ENCODE measurements at places on chromosomes 11 and 22.

- DNase-seq, result no peak
These were observed 387.4 kb upstream of the CADM1 start for GRCh38 chr11:115891581-115891980.

GRCh38 chr11:80163011-80163410, 722.2 kb upstream of the TENM4 start:
- no peak for DNase-seq

- no peak for DNase-seq
These were observed 62.6 kb upstream of the SLC6A5 start for GRCh38 chr11:20536784-20537183.

DNA sequence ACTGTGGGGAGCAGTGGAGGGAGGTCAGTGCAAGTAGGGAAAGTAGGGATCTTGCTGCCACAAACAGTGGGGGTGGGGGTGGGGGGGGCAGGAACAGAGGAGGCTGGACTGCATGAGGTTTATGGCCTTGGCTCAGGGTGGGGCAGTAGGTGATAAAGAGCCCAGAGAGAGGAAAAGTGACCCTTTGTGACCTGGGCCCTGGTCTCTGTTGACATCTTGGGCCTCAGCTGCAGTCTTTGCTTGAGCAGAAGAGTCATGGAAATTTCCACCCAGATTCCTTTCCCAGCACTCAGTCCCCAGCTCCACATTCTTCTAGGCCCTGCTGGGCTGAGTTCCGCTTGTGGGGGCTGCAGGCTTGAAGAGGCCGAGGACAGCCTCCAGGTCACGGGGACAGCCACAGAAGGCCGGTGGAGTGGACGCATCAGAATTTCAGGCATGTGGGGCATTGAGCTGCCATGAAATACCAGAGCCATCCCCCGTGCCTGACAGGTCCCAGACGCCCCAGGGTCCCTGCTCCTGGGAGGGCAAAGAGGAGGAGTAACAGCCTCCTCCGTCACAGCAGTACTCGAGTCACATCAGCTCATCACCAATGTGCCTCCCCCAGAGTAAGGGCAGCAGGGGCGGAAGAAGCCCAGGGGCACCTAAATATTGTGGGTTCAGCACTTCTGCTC, 9.7 kb upstream of the MALAT1 start:
- DNase-seq, result no peak

DNA sequence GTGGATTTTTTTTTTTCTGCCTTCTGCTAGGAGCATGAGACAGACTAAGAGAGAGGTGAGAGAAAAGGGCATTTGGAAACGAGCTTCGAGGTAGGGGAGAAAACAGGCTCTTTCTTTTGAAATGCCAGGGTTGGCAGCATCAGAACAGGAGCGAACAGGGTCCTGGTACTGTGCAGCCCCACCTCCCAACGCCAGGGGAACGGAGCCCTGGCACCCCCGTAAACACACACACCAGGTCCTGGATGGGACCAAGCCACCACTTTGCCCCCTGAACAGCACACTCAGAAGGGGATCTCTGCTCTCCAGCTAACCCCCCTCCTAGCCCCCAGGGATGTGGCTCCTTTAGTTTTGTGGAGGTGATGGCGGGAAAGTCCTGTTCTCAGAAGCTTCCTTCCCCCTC, 127.1 kb downstream of the CTTN start:
- peak; percentile 21 for DNase-seq

GRCh38 chr11:123233280-123233974, 38.4 kb upstream of the CLMP start:
- no peak for DNase-seq

GRCh38 chr11:24082241-24082640, 414.6 kb upstream of the LUZP2 start:
- DNase-seq, result no peak

GRCh38 chr11:17401316-17401715, 12.9 kb upstream of the KCNJ11 start:
- peak; percentile 25 for DNase-seq

DNA sequence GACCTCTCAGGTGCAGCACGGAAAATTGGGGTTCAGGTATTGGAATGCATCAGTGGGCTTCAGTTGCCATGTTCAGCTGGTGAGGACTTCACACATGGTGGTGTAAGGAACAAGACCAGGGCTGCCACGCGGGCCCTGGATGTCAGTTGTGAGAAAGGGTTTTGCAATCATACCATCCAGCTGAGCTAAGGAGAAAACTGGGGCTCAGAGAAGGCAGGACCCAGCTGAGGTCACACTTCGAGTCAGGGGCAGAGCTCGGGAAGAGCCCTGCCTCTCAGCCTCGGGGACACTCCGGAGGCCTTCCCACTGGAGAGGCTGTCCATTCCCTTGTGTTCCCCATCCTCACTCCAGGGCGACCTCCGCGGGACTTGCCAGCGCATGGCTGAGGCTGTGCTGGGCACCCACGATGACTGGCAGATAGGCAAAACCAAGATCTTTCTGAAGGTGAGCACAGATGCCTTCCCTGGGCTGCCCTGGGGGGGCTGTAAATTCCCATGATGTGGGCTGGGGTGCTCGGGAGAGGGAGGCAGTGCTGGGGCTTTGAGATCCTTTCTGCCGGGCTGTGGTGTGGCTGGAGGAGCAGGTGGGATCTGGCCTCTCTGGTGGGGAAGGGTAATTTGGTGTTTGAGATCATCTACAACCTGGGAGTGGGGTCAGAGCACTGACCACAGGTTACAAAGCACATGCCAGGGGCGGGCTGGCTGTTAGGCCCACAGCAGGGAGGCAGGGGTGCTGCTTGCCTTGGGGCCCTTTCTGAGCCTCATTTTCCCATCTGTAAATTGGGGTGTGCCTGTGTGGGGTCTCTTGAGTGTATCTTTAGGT, 47.2 kb downstream of the MYO7A start:
- DNase-seq, result no peak

DNA sequence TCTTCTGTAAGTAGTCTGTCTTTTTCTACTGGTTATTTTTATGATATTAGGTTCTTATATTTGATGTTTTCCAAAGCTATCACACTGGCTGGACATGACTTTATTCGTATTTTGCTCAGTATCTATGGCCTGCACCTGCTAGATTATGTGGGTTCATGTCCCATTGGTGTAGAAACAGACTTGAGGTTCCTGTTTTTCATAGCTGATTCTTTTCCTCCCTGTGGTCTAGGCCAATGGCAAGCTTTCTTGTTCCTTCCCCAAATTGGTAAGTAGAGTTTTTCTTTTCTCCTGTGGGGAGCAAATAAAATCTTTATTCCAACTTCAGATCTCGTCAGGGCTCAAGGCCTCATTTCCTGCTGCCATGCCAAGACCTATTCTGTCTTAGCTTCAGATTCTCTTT, 30.2 kb upstream of the SWAP70 start:
- DNase-seq, result no peak

DNA sequence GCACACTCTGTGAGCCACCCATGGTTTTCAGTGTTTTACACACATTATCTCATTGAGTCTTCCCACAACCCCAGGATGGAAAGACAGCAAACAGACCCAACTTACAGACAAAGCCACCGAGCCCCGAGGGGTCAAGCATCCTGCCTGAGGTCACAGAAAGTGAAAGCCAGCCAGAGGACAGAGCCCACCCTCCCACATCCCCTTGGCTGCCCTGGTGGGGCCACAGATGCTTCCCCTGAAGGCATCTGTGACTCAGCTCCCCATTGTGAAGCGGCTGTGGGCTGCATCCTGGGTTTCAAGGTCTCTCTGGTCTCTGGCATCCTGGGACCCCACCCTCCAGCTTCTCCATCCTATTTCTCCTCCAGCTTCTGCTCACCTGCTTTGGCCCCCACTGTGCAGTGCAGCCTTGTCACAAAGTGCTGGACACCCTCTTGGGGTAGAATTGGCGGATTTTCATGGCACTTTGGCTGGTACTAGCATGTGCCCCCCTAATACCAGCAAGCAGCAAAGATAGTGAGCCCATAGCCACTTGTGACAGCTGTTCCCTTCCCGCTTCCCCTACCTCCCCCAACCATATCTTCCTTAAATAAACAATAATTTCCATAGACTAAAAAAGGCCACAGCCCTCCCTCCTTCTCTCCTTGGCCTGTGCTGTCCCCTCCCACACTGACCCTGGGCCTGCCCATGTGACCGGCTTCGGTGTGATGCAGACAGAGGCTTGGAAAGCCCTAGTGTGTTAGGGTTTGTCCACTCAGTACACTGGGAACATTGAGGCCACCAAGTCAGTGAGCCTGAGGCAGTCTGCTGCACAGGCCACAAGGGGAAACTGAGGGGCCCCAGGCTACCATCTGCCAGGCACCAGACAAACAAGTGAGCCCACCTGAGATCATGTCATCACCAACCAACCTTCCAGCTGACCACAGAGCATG, 53.9 kb upstream of the SHISAL1 start:
- peak; percentile 33 for DNase-seq

- DNase-seq, result no peak
These were observed 58.7 kb downstream of the ZNF280B start for GRCh38 chr22:22449819-22450218.

- no peak for DNase-seq
These were observed 1035.3 kb downstream of the NTM start for GRCh38 chr11:132405728-132406127.

- no peak for DNase-seq
These were observed 35.3 kb downstream of the MACROD1 start for GRCh38 chr11:64130618-64131017.

GRCh38 chr11:128496692-128497060, 90.7 kb downstream of the ETS1 start:
- DNase-seq, result no peak

GRCh38 chr11:31687861-31688260, 123.3 kb downstream of the PAX6 start:
- DNase-seq, result no peak

- DNase-seq, result no peak
These were observed 8.8 kb upstream of the KLHL35 start for GRCh38 chr11:75441804-75442132.

- no peak for DNase-seq
These were observed 91.7 kb upstream of the SHISAL1 start for GRCh38 chr22:44404341-44405020.

DNA sequence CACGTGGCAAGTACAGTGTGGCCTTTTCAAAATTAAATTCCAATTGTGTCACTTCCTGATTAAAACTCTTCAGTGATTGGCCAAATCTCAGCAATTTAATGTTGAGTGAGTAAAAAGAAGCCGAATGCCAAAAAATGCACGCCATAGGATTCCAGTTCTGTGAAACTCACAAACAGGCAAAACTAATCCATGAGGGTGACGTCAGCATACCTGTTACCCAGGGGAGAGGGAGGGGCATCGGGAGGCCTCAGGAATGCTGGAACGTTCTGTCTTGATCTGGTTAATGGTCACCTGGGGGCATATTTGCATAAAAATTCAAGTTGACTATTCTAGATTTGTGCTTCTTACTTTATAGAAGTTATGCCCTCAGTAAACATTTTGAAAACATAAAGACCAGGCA, 39.9 kb upstream of the RAB1B start:
- no peak for DNase-seq

GRCh38 chr11:127143251-127143650, 142.7 kb upstream of the KIRREL3 start:
- DNase-seq, result no peak

DNA sequence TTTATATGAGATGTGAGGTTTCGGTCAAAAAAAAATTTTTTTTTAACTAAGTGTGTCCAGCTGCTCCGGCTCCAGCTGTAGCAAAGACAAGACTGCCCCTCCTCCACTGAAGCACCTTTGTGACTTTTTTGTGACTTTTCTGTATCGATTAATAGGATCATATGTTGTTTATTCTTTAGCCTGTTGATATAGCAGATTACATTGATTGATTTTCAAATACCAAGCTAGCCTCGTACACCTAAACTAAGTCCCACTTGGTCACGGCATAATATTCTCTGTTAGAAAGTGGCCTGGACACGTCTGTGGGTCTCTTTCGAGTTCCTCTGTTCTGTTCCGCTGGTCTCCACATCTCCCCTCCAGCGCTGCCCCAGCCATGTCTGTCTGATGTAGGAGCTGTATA, 126.8 kb downstream of the IGLL1 start:
- DNase-seq, result no peak

DNA sequence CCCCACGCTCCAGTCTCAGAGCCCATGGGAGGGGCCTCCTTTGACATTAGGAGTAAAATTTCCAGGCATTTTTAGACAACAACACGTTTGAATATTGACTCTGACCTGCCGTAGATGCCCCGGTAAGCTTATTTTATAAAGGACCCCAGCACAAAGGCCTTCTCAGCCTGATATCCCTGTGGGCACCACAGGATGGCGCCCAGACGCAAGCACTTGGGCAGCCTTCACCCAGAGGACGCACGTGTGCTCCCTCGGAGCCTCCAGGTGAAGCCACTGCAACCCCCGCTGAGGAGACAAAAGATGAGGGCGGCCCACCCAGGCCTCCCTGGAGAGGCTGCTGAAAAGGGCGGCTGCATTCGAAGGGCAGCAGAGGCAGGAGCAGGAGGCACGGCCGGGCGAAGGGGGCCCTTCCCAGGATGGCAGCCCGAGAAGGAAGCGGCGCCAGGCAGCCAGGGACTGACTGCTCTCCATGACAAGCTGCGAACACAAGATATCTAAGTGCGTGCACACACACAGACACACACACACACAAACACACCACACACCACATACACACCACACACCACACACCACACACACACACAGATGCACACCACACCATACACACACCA, 15.2 kb upstream of the TH start:
- no peak for DNase-seq

- DNase-seq, result peak; percentile 47
These were observed 1335.9 kb downstream of the TBC1D22A start for GRCh38 chr22:48098243-48098920.

DNA sequence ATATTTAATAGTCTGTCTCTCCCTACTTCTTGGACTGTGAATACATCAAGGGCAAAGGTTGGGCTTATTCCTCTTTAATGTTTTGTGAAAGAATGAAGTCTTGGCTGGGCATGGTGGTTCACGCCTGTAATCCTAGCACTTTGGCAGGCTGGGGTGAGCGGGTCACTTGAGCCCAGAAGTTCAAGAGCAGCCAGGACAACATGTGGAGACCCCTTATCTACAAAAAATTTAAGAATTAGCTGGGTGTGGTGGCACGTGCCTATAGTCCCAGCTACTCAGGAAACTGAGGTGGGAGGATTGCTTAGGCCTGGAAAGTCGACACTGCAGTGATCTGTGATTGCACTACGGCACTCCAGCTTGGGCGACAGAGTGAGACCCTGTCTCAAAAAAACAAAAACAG, 20.2 kb downstream of the RNF121 start:
- DNase-seq, result no peak

DNA sequence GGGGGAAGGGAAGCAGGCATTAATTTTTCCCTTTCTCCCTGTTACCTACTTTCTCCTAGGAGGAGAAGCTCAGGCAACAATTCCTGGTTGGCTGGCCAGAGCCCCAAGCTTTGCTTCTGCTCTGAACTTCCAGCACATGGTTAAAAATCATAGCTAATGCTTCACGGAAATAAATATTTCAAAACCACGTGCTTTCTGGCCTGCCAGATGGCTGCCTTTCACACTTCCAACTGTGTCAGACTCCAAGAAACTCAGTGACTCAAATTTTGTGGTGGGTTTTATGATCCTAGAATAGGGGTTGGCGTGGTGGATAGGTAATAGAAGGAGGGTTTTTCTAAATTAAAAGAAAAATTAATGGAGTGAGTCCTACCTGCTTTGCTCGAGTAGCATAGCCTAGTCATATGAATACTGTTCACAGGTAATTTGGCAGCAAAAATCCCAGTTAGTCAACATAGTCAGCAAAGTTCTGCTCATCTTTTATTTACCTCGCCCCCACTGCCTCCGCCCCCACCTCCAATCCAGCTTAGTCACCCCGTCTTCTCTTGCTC, 58.6 kb downstream of the SC5D start:
- DNase-seq, result no peak

- DNase-seq, result no peak
These were observed 63.9 kb downstream of the ELFN2 start for GRCh38 chr22:37363261-37363992.

Data from Peyer's patch (tissue), 4 donors.